ENCODE measurements at places on chromosomes 2 and 18.

DNA sequence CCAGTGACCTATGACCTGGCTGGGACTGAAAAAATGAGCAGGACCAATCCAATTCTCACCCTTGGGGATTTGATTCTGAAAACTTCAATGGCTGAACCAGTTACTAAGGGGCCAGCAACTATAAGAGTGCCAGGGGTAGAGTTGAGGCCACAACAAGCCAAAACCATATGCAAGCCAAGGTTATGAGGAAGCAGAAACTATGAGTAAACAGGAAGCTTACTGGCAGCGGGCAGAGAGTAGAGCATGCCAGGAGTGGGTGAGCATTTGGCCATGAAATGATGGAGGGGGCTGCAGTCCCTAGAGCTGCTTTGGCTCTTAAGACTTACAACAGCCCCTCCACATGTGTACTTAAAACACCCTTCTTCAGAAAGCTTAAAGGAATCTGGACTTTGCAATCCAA is 82.4 kb downstream of the RBMS1 start:
- peak; percentile 80 for DNase-seq

GRCh38 chr2:25286025-25286400 is 55.7 kb downstream of the DNMT3A start:
- no peak for DNase-seq

- DNase-seq, result no peak
Observed at GRCh38 chr2:172677363-172677762, 58.3 kb upstream of the RAPGEF4 start.

DNA sequence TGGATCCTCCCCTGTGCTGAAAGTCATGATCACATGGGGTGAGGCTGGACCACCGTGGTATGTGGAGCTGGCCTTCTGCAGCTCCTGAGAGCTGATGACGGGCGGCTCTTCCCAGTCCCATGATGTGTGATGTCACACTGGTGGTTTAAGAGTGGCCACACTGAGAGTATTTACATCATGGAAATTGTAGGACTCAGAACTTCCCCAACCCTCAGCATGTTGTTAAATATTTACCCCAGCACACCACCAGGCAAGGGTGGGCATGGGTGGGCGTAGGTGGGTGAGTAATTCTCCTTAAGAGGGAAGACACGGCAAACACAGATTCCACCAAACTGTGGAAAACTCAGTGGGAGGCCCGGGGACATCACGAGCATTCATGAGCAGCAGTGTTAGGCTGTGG is 106.8 kb downstream of the ALPK2 start:
- no peak for DNase-seq

DNA sequence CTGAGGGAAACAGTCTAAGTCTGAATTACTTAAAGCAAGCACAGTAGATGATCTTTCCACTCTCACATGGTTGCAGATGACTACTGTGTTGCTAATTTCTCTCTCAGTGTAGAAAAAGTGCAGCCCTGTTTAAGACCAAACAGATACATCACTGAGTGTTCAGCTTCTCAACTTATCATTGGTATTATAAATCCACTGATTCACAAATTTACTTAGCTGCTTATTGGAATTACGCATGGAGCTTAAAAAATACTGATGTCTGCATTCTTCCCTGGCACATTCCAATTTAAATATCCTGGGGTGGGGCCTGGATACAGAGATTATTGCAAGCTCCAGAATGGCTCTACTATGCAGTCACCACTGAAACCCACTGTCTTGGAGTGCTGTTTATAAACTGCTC is 411.2 kb downstream of the RND3 start:
- peak; percentile 58 for DNase-seq

DNA sequence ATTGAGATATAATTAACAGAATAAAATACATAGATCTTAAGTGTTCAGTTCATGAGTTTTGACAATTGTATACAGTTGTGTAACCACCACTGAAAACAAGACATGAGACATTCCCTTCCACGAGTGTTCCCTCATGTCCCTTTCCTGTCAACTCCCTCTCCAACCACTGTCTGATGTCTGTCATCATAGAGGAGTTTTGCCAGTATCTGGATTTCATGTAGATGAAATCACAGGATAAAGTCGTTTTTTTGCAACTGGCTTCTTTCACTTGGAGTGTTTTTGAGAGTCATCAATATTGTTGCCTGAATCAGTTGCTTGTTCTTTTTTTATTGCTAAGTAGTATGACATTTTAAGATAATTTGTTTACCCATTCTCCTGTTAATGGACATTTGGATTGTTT is 52.7 kb downstream of the RBMS1 start:
- no peak for DNase-seq

DNA sequence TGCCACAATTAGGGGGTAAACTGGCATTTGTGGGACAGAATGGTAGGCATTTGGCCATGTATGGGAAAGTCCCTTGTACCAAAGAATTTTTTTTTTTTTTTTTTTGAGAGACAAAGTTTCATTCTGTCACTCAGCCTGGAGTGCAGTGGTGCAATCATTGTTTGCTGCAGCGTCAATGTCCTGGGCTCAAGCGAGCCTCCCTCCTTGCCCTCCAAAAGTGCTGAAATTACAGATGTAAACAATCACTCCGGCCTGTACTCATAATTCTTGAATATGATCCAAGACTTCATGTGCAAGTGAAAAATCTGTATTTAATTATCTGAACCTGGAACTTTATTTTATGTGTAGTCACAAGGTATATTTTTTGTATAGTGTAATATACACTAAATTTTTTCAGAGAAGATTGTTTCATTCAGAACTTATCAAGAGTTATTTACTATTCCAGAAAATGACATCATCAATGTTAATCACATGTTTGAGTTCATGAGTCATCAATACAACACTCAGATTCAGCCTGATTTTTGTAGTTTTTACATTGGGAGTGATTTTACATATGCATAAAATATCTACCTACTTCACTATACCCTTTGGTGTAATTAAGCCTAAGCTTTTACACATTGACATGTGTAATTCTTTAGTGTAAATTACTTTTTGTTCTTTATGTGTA is 138.7 kb upstream of the L3MBTL4 start:
- no peak for DNase-seq

GRCh38 chr18:33432857-33433256 is 7.7 kb downstream of the CCDC178 start:
- no peak for DNase-seq

GRCh38 chr18:9671214-9671613 is 36.9 kb upstream of the RAB31 start:
- no peak for DNase-seq

DNA sequence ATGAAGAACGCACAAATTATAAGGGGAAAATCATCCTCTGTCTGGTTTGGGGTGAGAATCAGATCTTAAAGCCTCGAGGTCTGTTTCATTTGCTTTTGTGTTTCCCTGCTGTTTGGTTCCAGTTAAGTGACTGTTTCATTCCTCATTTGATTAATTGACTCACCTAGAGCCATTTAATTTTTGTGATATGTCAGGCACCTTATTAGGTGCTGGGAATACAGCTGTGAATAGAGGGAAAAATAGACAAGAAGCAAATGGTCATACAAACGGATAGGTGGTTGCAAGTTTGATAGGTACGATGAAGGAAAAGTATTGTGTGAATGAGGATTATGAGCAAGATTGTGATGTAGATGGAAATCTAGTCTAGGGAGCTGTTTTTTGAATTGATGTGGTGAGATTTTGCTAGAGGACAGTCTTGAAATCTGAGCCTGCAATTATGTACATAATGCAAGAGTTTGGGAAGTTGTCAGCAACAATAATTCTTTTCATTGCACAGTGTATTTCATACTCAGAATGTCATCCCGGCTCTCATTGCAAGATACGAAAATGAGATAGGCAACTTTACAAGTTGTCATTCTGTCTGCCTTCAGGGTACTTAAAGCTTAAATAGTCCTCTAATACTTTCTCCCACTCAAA is 2.2 kb downstream of the ACSL3 start:
- peak; percentile 19 for DNase-seq

GRCh38 chr2:102310964-102311640 is at the start of gene IL1RL1:
IL1RL1 (plus strand) TSS chr2:102311563; CDS start chr2:102338265, 26,702 bp downstream.
- DNase-seq, result no peak

- no peak for DNase-seq
Observed at GRCh38 chr2:138455691-138456090, 45.9 kb upstream of the SPOPL start.

DNA sequence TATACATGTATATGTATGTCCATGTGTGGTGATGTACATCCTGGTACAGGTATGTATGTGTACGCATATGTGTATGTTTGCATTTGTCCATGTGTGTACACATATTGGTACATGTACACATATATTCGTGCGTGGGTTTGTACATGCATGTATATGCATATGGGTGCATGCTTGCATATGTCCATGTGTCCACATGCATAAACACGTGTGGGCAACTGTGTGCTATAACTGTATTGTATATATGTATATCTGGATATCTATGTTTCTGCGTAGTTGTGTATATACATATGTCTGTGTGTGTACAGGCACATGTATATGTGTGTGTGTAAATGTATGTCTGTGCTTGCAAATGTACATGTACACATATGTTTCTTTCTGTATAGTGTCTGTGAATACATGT is 858.5 kb downstream of the CNTNAP5 start:
- DNase-seq, result no peak

- peak; percentile 80 for DNase-seq
Observed at GRCh38 chr18:24054130-24054529, 39.6 kb downstream of the TTC39C start.

DNA sequence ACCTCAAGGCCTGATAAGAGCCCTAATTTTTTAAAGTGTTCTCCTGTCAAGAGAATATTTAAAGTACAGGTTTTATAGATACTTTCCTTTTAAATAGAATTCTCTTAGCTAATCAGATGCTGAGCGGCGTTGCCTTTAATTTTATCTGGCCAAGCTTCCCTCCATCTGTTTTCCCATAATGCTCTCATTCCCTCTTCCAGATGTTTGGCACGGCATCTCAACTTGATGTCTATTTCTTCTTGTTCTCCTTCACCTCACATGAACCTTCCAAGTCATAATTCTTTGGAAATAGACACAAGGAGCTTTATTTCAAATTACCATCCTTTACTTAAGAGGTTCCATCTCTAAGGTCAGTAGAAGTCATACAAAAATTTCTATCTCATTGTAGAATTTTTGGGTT is 76.1 kb upstream of the CPO start:
- no peak for DNase-seq
